COR-L47 (cell line): ENCODE measurements at places on chromosomes 2 and 18.

DNA sequence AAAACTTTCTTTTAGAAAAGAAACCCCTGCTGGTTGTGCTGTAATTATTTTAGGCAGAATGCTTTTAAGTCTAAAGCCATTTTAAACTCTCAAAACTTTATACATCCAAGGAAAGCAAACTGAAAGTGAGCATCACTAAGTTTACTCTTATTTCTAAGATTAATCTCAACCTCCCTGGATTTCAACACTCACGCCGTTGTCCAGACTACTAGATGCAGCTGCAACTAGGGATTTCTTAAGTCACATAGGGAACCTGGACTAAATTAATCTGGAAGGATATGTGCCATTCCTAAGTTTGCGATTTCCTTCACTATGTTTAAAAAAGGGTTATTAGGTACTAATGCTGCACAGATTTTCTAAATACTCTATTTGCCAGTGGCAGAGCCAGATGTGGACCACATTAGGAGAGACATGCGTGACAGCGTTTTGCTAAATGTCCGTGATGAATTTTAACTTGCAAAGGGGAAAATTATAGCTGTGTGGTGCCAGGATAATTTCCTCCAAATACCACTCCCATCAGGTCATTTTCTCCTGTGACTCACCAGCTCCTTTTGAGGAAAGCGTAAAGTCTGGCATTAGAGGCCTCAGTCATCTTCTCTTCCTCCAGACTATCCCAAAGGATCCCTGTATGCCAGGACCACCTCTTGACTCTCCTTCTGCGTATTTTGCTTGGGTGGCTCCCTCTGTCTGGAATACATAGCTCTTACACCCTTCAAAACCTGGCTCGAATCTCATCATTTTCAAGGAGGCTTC, 143.7 kb downstream of the ATL2 start:
- no peak for DNase-seq

DNA sequence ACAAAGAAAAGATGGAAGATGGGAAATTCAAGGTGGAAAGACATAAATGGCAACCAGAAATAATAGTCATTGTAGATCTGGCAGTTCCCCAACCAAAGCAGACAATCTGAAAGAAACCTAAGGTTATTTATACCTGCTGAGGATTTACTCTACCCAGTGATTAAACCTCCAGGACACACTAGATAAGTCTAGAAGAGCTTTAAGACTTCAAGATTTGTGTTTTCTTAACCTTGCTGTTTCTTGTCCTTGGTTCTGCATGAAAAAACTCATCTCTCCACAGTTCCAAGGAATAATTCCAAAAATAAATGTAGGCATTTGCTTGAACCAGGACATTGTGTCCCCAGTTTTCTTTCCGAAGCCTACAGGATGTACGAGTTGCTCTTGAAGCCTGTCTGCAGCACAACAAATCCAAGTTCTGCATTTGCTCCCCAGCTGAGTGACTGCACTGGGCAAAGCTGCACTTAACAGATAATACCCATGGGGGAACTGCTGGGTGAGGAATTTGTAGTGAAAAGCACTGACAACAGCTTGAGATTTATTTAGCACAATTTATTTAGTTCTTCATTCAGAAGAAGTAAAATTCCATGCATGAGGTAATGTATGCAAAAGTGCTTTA, 19.8 kb downstream of the DTNA start:
- no peak for DNase-seq

DNA sequence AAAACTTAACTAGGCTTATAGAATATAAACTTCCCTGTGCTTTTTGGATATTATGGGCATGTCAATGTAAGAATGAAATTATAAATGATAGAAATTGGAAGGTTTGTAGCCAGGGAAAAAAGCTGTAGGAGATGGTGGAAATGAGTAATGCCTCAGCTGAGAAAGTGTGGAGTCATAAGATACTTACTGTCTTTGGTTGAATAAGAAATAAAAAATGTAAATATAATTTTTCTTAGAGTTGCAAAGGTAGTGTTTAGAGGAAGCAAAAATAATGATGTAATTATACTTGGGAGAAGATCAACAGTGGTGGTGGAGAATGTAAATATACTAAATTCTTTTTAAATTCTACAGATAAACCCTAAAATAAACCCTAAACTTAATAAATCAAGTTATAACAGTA, 26.2 kb upstream of the RND3 start:
- DNase-seq: no peak

GRCh38 chr2:232365621-232366321, 12.8 kb upstream of the ALPP start:
- no peak for DNase-seq

- no peak for DNase-seq
Observed at GRCh38 chr2:102979429-102979828, 217.6 kb downstream of the TMEM182 start.

- DNase-seq: no peak
Observed at GRCh38 chr2:105797298-105797819, 52.6 kb downstream of the NCK2 start.

DNA sequence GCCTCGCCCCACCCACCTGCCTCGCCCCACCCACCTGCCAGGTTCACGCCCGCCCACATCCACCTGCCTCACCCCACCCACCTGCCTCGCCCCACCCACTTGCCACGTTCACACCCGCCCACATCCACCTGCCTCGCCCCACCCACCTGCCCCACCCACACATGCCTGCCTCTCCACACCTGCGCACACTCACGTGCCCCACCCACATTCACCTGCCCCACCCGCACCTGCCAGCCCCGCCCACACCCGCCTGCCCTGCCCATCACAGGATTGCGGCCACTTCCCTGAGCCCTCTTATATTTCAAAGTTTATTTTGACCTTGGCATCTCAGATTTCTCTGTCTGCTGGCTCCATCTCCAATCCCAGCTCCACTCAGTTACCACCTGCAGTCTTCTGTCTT, 217.5 kb upstream of the SOX11 start:
- DNase-seq: no peak

DNA sequence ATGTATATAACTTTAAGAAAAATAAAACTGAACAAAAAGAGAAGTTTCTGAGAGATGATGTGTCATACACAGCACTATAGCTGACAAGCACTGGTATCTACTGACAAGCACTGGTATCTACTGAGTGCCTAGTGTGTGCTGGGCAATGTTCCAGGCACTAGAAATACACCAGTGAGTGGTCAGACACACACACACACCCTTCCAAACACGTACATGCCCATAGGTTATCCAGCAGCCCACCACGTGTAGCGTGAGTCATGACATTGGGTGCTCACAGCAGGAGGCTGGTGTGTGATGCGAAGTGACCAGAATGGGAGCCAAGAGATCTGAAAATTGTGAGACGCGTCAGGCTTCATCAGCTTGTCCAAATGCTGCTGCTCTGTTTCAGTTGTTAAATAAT, 12.2 kb upstream of the GNAL start:
- no peak for DNase-seq

DNA sequence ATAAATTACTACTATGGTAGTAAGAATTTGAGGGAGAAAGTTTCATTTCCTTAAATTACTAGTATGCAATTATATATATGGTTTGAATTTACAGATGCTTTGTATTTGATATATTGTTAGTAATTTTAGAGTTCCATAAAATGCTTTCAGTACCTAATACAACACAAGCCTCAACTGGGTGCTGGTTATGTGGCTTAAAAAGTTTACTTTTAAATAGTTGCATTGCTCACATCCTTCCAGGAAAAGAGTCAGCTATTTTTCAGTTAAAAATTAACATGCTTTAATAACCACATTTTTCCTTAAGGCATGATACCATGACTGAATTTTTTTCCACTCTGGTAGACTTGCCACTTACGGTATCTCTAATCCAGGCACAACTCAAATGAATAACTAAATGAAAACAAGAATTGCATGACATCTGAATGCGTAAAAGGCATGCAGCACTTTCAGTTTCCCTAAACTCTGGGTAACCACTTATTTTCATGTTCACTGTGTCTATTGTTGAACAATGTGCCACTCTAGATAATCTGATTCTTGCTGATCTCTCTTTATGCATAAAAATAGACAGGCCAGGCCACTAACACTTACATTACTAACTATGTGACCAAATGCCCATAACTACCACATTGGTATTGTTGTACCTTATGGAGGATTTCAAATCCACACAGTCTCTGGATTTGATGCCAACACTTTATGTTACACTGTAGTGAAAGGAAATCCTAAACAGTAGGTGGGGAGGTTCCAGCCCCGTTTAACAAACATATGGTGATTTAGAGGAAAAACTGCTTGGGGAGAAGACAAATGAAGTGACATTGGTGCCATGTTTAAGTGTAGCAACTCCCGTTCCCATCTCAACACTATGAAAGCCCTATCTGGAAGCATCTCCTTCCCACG, 35.5 kb upstream of the SLC35F5 start:
- no peak for DNase-seq

DNA sequence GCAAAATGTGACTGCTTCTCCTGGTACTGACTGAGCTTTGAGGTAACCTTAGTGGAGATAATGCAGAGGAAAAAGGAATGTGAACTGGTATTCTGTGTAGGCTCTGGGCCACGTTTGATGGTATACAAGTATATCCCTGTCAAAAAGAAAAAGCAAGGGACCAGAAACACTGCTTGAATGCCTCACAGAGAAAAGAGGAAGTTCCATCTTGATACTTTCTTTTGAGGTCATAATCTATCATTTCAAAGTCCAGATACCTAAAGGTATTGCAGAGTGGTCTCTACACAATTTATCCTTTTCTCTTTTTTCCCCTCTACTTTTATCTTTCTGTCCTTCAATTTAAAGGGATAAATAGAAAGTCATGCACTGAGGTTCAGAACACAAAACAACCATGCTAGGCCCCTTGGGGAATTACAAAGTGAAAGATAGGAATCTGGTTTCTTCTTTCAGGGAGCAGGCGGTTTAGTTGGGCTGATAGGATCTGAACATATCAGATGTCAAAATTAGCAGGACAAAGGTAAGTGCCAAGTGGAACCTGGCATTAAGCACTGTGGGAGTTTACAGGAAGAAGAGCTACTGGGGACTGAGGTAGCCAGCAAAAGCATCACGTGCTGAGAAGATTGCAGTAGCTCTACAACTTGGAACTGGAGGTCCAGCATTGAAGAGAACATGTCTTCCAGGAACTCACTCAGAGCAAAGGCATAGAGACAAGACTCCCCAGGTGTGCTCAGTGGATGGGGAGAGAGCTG, 121.2 kb downstream of the LYPD6 start:
- DNase-seq: no peak

GRCh38 chr18:34977838-34978532, 63.2 kb upstream of the MAPRE2 start:
- DNase-seq: peak; percentile 57

- no peak for DNase-seq
Observed at GRCh38 chr2:17245906-17246305, 272.3 kb downstream of the RAD51AP2 start.

GRCh38 chr2:226076529-226076928, 677.0 kb downstream of the NYAP2 start:
- no peak for DNase-seq

GRCh38 chr2:17915811-17916518, 37.5 kb downstream of the KCNS3 start:
- no peak for DNase-seq

DNA sequence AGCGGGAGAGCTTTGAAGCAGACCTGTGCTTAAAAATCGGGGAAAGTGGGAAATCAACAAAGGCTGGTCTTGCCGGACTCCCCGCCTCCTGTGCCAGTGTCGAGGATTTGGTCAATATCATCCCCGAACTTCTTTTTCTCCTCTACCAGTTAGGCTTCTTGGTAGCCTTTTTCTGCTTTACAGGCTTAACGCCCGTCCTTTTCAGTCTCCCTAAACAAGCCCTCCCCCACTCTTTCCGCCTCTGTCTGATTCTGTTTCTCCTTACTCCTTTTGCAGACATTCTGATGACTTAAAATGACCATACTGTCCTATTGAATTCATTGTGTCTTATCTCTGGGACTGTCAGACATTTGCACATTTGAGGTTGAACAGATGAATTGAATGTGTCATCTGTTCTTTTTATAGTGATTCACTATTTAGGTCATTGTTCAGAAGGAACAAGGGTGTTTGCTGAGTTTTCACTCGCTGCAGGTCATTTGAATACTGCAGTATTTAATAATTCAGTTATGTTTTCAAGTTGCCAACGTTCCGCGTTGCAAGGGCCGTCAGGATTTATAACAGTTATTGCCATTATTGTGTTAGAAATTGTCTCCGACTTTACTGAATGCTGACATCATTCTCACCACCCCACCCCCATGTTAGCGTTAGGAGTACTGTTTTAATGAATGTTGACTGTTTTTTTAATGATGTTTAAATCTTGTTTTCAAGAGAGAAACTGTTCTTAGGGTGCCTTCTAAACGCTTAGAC, 1.1 kb downstream of the ITGAV start:
- DNase-seq: peak; percentile 11
